ENCODE measurements at places on chromosomes 3 and 15. TPM values are rescaled to one million over a fixed set of nuclear protein-coding genes. Genes with fewer than 3 reads are reported as not detected.

SCN11A gene
- total RNA-seq: not detected

ABTB1 gene
- total RNA-seq: 9.2 TPM

DLL4 gene
- 0.28 TPM for total RNA-seq

MYO5C gene
- total RNA-seq: under 0.01 TPM

TIGIT gene
- total RNA-seq: under 0.01 TPM

NBEAL2 gene
- 2.7 TPM for total RNA-seq

CHRNA7 gene
- 0.19 TPM for total RNA-seq

CEP19 gene
- 5.1 TPM for total RNA-seq

NRG4 gene
- 0.56 TPM for total RNA-seq

COL7A1 gene
- 9.8 TPM for total RNA-seq

TRH gene
- total RNA-seq: under 0.01 TPM

ARL6 gene
- 18.0 TPM for total RNA-seq

SOX14 gene
- total RNA-seq: not detected

GRK7 gene
- not detected for total RNA-seq

GABRA5 gene
- total RNA-seq: 0.28 TPM

GPR149 gene
- not detected for total RNA-seq

C3orf22 gene
- total RNA-seq: not detected

SETD5 gene
- total RNA-seq: 42.8 TPM

ANKRD63 gene
- total RNA-seq: not detected

RTP2 gene
- not detected for total RNA-seq

CSTA gene
- 0.58 TPM for total RNA-seq

LEKR1 gene
- 0.38 TPM for total RNA-seq

GRIP2 gene
- 1.1 TPM for total RNA-seq

CHAC1 gene
- 3.9 TPM for total RNA-seq

P2RY13 gene
- not detected for total RNA-seq

SCG3 gene
- total RNA-seq: not detected

SMCO1 gene
- 0.28 TPM for total RNA-seq

DUOX1 gene
- total RNA-seq: under 0.01 TPM

SLC38A3 gene
- total RNA-seq: not detected

CPN2 gene
- total RNA-seq: not detected

MEIS2 gene
- total RNA-seq: 41.2 TPM

GPR15 gene
- not detected for total RNA-seq

LARP6 gene
- 49.0 TPM for total RNA-seq

SLC6A20 gene
- not detected for total RNA-seq

XCR1 gene
- not detected for total RNA-seq

GOLGA8T gene
- 0.28 TPM for total RNA-seq

GPR160 gene
- 2.0 TPM for total RNA-seq

CHRNB4 gene
- total RNA-seq: not detected

CDHR4 gene
- not detected for total RNA-seq

SLC2A2 gene
- total RNA-seq: not detected

KNL1 gene
- total RNA-seq: 2.5 TPM

IGF2BP2 gene
- total RNA-seq: 36.1 TPM

CHRD gene
- total RNA-seq: 3.1 TPM

CFAP92 gene
- under 0.01 TPM for total RNA-seq

FAM81A gene
- total RNA-seq: 0.28 TPM

UCN2 gene
- 0.85 TPM for total RNA-seq

CSPG5 gene
- total RNA-seq: 0.19 TPM
